ENCODE measurements at places on chromosomes 3 and 15.

GRCh38 chr3:136194409-136195257 is 1.5 kb downstream of the MSL2 start:
- DNase-seq = no peak

DNA sequence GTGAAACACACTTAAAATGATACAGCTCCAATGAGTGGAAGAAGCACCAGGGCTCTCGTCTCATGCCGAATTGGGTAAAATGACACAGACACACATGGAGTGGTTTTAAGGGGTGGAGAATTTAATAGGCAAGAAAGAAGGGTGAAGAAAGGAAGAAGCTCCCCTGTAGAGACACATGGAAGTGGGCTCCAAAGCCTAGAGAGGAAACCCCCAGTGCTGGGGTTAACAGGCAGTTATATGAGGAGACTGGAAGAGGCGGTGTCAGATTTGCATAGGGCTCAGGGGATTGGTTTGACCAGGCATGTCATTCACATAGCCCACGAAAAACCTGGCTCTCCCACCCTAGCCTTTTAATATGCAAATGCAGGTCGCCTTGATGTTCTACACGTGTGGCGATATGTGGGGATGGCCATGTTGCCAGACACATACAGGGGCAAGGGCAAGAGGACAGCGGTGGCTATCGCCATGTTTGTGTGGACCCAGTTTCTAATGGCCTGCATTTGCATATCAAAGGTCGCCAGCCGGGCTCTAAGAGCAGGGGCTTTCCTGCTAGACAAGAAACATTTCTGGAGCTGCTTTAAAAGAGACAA is 1.9 kb upstream of the DPH6 start:
- no peak for DNase-seq

DNA sequence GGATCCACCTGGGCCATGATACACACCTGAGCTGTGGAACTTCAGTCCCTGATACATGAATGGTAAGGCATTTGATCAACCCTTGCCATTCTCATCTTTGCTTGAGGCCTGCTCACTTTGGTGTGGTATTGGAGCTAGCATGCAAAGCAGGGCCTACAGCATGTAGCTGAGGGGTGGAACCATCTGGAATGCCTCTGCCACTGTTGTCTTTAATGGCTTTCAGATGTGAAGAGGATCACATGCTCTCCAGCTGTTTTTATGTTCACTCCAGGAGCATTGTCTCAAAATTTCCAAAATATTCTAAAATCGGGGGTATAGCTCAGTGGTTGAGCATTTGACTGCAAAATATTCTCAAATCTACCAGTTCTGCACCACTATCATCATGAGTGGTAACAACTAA is 64.4 kb upstream of the PHLDB2 start:
- no peak for DNase-seq

DNA sequence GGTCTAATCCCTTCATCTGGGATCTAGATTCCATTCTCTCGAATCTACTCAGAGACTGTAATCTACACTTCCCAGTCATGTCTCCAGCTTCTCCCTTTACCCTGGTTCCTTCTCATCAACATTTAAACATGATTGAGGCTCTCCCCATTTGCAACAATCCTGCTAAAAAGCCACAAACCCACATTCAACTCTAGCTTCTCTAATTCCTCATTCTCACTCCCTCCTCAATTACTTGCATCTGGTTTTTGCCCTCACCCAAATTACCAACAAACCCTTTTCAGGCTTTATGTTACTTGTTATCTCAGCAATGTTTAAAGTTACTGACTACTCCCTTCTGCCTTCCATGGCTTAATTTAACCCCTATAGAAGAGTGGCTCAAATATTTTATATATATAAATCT is 11.5 kb downstream of the ETFA start:
- DNase-seq = no peak

DNA sequence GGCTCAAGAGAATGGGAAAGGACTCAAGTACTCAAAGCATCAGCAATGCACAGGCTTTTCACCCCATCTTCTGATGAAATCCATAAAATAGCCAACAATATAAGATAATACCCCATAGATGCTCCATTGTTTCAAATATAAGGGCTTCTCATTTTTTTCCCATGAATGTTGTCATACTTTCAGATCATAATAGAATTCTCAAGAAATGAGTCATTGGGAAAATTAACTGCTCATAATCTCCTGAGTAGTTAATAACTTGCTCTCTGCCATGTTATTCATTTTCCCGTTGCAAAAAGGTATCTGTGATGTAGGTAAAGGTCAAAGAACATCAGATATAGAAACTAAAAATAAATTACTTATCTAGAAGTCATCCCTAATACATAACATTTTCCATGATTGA is 121.9 kb downstream of the NSUN3 start:
- DNase-seq = no peak
